Stimulated activated CD8-positive, alpha-beta memory T cell treated with anti-CD3 and anti-CD28 coated beads, Interleukin-2, amount 100 ng/mL, for 48 hours (primary cell): ENCODE measurements at places on chromosomes 7 and 10.

GRCh38 chr7:157411580-157411979 is 74.8 kb downstream of the DNAJB6 start:
- peak; percentile 36 for DNase-seq

GRCh38 chr7:82056282-82056681 is 286.4 kb upstream of the HGF start:
- no peak for DNase-seq

- no peak for DNase-seq
Measured at GRCh38 chr10:86938260-86938659, 19.2 kb downstream of the MMRN2 start.

DNA sequence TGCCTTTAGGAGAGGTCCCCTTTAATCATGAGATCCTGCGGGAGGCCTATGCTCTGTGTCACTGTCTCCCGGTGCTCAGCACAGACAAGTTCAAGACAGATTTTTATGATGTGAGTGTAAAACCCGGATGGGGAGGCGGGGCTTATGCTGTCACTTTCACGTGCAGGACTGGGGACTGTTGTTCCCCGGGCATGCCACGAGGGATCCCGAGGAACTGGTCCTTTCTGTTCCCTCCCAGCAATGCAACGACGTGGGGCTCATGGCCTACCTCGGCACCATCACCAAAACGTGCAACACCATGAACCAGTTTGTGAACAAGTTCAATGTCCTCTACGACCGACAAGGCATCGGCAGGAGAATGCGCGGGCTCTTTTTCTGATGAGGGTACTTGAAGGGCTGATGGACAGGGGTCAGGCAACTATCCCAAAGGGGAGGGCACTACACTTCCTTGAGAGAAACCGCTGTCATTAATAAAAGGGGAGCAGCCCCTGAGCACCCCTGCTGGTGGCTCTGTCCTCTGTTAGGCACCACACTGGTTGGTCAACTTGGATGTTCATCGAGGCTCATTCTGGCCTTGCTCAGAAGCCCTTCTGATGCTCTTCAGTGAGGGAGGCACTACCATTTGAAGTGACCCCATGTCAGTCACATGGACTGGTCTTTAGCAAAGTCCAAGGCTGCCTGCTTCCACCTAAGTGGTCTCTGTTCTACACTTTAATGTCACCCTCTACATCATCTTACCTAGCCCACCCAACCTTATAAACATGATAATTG is 2.8 kb downstream of the COPS6 start:
- no peak for DNase-seq

- DNase-seq: no peak
Measured at GRCh38 chr7:7330997-7331396, 148.7 kb downstream of the C1GALT1 start.

DNA sequence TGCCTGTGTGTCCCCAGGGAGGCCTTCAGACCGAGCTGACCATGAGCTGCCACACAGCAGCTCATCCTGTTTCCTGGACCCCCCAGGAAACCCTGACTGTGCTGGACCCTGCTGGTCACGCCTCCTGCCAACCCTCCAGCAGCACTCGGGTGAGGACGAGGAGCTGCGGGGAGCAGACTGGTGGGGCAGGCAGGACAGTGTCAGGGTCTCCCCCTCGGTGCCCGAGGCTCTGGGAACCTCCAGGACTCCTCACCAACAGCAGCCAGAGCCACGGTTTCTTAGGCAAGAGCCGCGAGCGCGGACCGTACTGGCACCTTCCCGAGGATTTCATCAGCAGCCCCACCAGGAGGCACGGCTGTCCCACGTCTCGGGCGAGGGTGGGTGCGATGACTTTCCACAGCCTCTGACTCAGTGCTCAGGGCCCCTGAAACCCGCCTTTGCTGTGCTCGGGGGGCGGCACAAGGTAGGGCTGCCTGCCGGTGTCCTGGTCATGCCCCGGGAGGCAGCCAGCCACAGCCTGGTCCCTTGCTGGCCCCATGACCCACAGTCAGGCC is 186.9 kb downstream of the ELFN1 start:
- DNase-seq: no peak

DNA sequence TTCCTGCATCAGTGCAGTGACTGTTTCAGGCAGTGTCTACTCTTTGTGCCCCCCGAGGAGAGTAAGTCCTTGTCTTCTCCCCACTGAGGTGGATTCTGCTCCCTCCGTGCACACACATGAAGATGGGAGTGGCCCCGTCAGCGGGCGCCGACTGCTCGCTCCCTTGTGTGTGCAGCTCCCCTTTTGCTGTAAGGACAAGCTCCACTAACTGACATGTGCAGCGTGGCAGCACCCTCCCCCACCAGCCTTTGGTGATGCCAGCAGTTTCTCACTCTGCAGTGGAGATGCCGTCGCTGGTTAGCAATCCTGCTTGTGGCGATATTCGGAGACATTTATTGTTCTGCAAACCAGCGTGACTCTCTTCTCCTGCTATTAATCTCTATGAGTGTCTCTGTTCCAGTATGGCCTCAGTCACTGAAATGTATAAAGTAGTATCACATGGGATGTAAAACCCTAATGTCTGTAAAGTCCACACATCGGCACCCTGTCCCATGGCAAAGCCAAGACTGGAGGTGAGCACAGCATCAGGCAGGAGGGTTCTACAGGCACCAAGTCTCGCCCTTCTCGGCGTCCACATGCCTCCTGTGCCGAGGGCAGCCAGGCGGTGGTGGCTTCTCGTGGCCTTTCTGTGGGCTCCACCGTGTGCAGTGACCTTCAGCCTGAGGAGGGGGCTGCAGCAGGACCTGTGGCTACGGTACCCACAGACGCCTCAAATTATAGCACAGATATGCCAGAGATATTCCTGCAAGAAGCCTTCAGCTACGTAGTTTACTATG is 202.7 kb downstream of the EBF3 start:
- no peak for DNase-seq

DNA sequence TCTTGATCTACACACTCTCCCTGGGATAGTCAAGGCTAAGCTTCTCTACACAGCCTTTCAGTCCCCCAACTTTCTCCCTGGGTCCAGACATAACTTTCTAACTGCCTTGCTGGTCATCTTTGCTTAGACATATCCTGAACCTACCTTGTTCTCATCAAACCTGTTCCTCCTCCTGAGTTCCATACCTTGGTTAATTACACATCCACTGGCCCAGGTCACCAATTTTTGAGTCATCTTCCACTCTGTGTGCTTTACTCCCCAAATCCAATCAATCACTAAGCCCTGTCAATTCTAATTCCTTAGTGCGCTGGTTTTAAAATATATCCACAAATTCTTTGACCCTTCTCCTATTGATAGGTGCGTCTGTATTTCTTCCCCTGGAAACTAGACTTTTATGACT is 107.0 kb downstream of the EVX1 start:
- DNase-seq: no peak

DNA sequence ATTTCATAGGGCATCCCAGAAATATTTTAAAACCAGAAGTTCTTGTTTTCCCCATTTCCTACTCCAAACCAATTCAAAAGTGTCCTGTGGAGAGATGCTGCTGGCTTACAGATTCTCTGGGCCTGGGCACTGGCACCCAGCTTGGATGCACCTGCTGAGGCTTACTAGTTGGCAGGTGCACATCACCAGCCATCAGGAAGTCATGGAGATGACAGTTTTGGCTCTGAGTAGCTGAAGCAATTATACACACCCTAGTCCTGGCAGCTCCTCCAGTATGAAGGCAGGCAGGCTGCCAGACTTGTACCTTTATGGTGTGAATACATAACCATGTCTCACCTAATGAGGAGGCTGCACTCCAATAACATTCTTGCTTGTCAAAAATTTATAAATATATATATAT is 276.6 kb upstream of the GHITM start:
- DNase-seq: no peak
